SW 1271 (cell line): ENCODE measurements at places on chromosomes 3 and 15.

DNA sequence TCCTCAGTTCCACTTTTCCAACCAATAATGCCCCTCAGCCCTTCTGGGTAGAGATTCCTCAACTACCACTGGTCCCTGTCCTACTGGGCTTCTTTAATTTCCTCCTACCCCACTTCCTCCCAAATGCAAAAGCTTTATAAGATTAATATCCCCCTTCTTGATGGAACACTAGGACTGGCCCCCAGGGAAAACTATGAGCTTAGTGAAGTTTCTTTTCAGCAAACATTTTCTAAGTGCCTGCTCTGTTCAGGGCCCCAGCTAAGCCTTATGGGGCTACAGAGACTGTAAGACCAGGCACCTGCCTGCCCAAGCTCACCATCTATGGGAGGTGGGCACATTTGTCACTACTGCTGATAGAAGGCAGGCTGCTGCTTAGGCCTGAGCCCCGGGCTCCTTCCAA, 79.4 kb downstream of the RPLP1 start:
- DNase-seq, result no peak

DNA sequence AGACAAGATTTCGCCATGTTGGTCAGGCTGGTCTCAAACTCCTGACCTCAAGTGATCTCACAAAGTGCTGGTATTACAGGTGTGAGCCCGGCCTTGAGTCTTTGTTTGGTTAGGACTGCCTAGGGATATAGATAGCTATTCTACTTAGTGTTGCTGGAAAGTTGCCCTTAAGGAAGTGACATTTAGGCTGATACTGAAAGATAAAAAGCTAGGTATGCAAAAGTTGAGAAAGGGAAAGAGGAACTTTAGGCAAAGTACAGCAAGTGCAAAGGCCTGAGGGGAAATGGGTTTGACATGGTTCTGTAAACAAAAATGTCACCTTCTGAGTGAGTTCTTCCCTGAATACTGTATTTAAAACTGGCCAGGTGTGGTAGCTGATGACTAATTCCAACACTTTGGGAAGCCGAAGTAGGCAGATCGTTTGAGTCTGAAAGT, 111.5 kb downstream of the ZNF609 start:
- no peak for DNase-seq

DNA sequence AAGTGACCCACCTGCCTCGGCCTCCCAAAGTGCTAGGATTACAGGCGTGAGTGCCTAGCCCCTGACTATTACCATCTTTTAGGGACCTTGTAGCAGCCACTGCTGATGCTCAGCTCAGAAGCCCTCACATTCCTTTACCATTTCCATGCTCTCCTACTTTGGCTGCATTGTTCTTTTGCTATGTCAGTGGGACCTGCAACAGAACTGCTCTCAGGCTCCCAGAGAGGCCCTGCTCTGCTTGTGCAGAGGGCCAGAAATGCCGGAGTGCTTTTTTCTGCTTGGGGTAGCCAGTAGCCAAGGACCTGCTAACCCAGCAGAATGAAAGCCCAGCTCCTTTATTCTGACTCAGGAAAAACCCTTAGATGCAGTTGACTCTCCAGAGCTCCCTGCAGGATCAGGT, 18.3 kb upstream of the PROK2 start:
- no peak for DNase-seq

GRCh38 chr3:133691273-133692107, 29.7 kb upstream of the TOPBP1 start:
- DNase-seq, result no peak

DNA sequence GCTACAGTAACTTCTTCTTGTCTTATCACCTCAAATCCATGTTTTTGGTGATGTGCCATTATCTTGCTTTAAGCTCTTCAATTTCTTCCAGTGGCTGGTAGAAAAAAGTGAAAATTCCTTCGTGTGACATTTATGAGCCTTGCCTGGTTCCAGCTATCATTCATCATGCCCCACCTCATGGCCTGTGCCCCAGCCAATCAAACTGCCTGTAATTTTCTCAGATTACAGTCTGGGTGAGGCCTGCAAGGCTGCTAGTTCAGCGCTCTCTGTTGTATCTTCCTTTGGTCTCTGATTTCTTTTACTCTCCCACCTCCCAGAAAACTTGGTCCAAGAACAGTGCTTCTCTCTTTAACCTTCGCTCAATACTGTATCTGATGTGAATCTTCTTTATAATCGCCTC, 249.3 kb upstream of the ZNF717 start:
- DNase-seq, result no peak

DNA sequence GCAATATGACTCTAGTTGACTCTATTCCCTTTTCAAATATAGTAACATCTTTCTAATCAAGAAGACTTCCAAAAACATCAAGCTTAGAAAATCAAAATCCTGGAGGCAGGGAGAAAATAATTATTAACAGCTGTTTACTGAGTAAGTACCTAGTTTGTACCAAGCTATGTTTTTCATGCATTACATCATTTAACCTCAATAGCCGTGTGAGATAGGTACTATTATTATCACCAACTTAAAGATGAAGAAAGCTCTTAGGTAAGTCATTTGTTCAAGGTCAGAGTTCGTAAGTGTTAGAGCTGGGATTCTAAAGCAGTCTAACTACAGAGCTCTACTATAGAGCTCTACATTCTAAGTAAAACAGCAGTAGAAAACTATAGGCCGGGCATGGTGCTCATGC, 41.6 kb downstream of the GSK3B start:
- DNase-seq, result no peak

- no peak for DNase-seq
These were observed 989 bp upstream of the VGLL3 start for GRCh38 chr3:86991840-86992435.

GRCh38 chr3:151478335-151478697, 17.5 kb upstream of the IGSF10 start:
- no peak for DNase-seq

DNA sequence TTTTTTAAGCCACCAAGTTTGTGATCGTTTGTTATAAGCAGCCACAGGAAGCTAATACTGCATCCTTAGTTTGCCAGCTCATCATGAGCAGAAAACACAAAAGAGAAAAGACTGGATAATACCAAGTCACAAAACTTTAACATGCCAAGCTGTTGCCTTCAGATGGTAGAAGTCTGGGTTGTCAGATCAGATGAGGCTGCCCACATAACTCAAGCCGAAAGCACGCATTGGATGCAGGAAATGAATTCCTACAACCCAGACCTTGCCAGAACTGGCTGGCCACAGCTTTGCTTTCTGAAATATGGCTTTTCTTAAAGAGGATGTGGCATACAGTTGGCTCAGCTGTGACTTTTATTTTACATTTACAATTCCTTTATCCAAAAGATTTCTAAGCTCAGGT, 118.3 kb upstream of the NEO1 start:
- no peak for DNase-seq

DNA sequence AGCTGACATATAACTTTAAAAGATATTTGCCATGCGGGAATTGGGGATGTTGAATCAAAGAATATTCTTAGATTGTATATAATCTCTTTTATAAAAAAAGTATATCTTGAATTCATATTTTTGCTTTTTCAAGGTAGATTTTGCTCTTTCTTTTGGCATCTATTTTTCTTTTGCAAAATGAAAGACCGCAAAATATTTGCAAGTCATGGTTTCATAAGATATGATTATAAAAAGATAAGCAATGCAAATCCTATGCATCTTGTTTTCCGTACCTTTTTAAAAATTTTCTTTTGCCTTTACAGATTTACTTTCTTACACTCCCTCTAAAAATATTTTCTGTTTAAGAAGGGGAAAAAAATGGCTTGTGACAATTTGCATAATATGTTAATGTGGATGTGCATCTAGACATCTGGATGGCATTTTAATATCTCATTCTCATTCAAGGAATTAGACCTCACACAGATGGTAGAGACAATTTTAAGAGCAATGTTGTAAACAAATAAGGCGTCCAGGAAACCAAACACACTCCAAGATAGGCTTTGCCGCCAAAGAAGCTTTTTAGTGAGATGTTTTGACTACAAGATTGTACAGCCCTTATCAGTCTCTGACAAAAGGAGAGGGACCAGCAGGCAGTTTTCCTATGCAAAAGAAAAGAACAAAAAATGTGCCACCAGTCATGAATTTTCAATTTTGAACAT, 371.1 kb downstream of the CHL1 start:
- no peak for DNase-seq

DNA sequence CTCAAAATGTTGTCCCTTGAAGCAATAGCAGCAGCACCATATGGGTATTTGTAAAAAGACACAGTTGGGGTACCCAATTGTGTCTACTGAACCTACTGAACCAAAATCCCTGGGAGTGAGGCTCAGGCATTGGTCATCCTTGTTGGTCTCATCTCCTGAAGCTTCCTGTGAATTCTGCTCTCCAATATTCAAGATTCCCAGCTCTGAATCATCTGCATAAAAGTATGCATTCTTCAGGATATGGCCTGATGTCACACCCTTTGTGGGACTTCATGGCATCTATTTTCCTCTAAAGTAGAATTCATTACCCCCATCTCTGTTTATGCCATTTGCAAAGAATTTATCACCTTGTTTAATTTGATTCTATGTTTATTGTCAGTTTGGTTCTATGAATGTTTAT, 13.3 kb upstream of the PTX3 start:
- no peak for DNase-seq

- DNase-seq, result no peak
These were observed 42.1 kb downstream of the FBLN2 start for GRCh38 chr3:13590841-13591520.

- no peak for DNase-seq
These were observed 29.7 kb downstream of the STARD9 start for GRCh38 chr15:42604894-42605744.

GRCh38 chr3:81425198-81425868, 336.1 kb downstream of the GBE1 start:
- DNase-seq, result no peak

GRCh38 chr3:30342318-30343060, 263.9 kb upstream of the TGFBR2 start:
- DNase-seq, result peak; percentile 95

- DNase-seq, result no peak
These were observed 22.0 kb upstream of the ANXA2 start for GRCh38 chr15:60419753-60420152.

- DNase-seq, result no peak
These were observed 7.3 kb downstream of the TYRO3 start for GRCh38 chr15:41566121-41566885.

DNA sequence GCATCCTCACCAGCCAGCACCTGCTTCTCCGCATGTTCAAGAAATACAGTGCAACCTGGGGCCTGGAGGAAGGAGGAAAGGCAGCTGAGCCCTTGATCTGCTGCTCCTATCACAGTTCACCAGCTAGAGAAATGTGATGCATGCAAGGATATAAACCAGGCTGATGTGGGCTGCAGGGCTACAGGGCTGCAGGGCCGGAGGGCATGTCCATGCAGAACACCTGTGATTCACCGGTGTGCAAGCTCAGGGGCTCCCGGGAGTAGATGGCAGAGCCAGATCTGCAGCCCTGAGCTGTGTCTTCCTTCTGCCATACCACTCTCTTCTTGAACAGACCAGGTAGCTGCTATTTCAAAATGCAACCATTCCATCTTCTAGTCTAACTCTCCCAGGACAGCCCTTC, 84.9 kb downstream of the HMG20A start:
- no peak for DNase-seq

GRCh38 chr3:13866041-13866965, 13.6 kb downstream of the WNT7A start:
- no peak for DNase-seq

GRCh38 chr3:60178931-60179653, 1072.2 kb downstream of the FHIT start:
- DNase-seq, result no peak

- DNase-seq, result no peak
These were observed 290.0 kb downstream of the ADAMTSL3 start for GRCh38 chr15:83943849-83944404.

- no peak for DNase-seq
These were observed 54.5 kb downstream of the OSBPL10 start for GRCh38 chr3:31926543-31926942.

GRCh38 chr3:139444446-139444845, 31.9 kb downstream of the RBP2 start:
- DNase-seq, result no peak

DNA sequence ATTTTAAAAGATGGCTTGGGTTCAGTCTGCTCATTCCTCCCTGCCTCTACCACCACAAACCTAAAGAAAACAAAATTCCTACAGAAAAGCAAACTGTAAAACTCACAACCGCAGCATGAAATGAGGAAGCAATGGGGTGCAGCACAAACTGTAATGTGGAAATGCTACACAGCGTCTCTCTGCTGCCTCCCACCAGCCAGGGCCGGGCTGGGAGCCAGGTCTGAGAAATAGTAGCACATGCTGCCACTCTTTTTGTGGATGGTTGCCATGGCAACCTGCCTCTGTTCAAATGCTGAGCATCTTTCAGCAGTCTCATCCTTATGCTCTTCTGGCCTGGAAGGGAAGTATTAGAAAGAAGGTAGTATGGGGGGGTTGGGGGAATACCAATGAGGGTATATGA, 55.4 kb downstream of the EOMES start:
- DNase-seq, result no peak

DNA sequence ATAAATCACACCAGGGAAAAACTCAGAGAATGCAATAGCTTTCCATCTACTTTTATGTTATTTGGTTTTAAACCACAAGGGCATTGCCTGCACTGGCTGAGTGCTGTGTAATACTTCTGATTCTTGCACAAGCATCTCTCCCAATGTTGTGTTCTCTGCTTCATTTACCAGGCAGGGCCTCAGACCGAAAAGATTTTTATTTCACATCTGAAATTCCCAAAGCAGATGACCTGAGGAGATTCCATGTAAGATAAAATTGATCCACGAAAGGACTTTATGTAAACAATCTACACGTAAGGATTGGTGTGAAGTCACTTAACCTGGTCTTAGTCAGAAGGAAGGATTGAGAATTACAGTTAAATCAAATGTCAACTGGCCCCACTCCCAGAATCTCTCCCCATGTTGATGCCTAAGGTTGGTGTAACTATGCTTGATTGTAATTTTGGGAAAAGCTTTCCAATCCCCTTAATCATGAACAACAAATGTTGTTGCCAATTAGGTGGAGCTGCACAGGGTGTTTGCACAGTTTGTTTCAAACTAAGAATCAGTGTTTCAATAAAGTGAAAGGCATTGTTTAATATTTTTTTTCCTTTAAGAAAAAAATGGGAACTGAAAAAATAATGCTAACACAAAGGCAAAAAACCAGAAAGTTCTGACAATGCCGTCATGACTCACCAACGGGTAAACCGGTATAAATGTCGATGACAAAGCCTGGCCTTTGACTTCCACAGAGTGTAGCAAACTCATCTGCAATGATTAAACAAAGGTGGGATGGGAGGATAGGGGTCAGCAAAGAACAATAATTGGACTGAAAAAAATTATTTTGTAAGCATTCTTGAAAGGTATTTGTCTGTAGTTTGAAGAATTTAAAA, 128.6 kb downstream of the DUT start:
- DNase-seq, result no peak

GRCh38 chr3:139288266-139288821, 55.5 kb upstream of the MRPS22 start:
- no peak for DNase-seq

GRCh38 chr3:166955201-166955939, 424.7 kb downstream of the ZBBX start:
- no peak for DNase-seq

DNA sequence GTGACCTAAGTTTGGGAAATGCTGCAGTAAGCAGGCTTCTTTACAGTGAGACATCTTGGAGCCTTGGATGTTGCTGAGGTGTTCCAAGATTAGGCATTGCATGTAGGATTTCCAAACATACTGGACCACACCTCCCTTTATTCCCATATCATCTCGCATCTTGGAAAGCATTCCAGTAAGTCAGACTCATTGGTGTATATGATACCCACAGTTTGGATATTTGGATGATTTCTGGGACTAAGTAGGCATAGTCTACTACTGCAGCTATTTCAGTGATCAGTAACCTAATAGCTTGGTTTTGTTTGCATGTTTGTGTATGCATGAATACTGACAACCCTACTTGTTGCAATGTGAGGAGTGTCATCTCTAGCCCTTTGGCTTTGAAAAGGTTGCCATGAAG, 97.3 kb downstream of the SEMA6D start:
- DNase-seq, result no peak
